ENCODE measurements at places on chromosomes 16 and 17.

- DNase-seq, result no peak
Measured at GRCh38 chr17:47291242-47291873, 32.4 kb upstream of the EFCAB13 start.

- no peak for DNase-seq
Measured at GRCh38 chr16:67392301-67393059, 818 bp downstream of the TPPP3 start.

DNA sequence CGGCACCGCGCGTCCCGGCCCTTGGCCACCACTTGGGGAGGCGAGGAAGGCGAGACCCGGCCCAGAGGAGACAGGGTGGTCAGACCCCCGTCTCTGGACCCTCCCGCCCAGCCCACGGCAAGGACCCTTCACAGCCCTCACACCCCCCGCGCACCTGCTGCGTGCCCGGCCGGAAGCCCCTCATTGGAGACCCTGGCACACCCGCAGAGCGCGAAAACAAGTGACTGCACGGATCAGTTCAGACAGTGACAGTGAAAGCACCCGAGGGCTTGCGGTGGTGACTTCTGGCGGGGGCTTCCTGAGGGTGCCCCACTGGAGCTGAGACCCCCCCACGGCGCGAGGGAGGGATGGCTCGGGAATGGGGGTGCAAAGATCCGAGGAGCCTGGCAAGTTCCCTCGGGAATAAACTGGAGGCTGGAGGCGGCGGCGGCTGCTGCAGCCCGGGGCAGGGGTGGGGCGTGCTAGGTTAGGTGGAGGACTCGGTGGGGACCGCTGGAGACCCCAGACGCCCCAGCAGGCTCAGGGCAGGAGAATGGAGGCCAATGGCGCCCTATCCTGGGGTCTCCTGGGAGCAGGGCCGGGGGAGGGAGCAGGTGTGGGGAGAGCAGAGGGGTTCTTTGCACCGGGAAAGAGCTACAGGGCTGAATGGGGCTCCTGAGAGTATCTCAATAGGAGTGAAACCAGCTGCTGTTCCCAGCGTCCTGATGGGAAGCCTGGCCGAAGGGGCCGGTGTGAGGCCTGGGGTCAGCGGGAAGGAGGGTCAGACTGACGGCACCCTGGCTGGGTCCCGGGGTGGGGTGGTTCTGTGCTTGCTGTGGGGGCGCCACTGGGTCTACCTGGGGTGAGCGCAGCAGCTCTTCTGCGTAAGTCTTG lies 824 bp upstream of the FBXL16 start:
- DNase-seq, result no peak

GRCh38 chr16:10878644-10879501 lies 1.9 kb downstream of the CIITA start:
- no peak for DNase-seq

- no peak for DNase-seq
Measured at GRCh38 chr17:68491381-68492231, 20.6 kb upstream of the PRKAR1A start.

DNA sequence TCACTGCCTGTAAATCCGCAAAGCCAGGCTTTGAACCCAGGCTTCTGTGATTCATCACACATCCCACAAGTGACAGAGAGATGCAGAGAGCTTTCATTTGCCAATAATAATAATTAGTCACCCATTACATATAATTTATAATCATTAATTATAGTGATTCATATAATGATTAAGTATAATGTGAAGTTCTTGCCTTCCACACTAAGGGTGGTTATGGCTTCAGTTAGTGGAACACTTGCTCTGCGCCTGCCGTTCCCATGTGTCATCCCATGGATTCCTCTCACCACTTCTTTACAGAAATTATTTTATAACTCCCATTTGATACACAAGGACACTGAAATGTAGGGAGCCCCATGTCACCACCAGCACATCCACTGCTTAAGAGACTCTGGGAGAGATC lies 39.8 kb upstream of the XYLT1 start:
- no peak for DNase-seq

DNA sequence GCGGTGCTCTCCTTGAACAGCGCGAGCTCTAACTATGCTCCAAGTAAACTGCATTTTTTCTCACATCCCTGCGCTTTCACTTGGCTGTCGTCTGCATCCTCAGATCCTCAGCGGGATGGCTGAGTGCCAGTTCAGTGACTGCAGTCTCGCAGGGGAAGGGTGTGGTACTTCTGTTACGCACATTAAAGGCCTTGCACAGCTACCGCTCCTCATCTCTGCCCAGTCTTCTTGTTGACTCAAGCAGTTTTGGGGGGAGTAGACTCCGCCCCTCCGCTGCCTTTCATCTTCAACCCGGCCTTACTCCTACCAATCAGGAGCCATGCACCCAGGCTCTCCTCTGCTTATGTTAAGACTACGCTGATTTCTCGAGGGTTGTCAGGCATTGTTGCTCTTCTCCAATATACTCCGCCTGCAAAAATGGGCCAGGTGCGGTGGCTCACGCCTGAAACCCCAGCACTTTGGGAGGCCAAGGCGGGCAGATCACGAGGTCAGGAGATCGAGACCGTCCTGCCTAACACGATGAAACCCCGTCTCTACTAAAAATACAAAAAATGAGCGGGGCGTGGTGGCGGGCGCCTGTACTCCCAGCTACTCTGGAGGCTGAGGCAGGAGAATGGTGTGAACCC lies 10.0 kb downstream of the ATP5PD start:
- no peak for DNase-seq

GRCh38 chr16:86668136-86668910 lies 90.0 kb downstream of the FOXL1 start:
- DNase-seq, result no peak

DNA sequence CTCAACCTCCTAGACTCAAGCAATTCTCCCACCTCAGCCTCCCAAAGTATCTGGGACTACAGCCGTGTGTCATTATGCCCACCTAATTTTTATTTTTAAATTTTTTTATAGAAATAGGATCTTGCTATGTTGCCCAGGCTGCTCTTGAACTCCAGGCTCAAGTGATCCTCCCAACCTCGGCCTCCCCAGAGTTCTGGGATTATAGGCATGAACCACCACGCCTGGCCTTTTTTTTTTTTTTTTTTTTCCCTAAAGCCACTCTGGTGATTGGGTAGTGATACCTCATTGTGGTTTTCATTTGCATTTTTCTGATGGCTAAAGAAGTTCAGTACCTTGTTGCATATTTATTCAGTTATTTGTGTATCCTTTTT lies 1.2 kb upstream of the CDR2L start:
- DNase-seq, result no peak

- DNase-seq, result no peak
Measured at GRCh38 chr17:4513113-4514032, 14.7 kb downstream of the SPNS2 start.

DNA sequence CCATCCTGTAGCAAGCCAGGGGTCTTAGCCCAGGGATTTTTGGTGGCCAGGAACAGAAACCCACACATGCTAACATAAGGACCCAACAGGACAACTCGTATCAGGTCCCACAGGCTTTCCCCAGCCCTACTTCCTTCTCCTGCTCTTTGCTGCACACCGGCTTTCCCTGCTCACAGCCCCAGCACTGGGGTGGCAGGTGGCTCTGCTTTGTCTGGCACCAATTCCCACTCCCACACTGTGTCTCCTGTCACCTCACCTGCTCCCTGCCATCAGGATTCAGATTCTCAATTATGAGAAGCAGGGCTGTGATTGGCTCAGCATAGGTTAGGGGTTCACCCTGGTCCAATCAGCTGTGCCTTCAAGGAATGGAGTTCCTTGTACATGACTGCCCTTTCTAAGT lies 94.1 kb downstream of the TMEM132E start:
- DNase-seq, result no peak

DNA sequence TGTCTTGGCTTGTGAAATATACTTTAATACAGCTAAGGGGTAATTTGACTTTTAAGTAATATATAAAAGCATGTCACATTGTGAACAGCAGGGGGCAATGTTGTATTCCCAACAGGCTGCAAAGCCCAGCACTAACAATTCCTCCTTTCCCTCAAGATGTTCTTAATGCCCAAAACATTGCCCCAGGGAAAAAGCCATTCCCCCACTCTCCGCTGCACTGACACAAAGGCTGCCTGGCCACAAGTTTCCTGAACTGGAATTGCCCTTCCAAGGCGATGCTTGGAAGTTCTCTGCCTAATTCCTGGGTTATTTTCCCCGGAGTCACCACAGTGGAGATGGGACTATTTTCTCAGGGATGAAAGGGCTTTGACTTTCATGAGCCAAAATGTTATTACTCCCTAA lies 27.2 kb downstream of the CLEC16A start:
- no peak for DNase-seq

GRCh38 chr16:24246911-24247607 lies 9.1 kb upstream of the CACNG3 start:
- DNase-seq, result no peak

GRCh38 chr17:57548421-57549410 lies 196.4 kb downstream of the CCDC182 start:
- no peak for DNase-seq

GRCh38 chr17:539766-540165 lies 174.9 kb downstream of the VPS53 start:
- no peak for DNase-seq

DNA sequence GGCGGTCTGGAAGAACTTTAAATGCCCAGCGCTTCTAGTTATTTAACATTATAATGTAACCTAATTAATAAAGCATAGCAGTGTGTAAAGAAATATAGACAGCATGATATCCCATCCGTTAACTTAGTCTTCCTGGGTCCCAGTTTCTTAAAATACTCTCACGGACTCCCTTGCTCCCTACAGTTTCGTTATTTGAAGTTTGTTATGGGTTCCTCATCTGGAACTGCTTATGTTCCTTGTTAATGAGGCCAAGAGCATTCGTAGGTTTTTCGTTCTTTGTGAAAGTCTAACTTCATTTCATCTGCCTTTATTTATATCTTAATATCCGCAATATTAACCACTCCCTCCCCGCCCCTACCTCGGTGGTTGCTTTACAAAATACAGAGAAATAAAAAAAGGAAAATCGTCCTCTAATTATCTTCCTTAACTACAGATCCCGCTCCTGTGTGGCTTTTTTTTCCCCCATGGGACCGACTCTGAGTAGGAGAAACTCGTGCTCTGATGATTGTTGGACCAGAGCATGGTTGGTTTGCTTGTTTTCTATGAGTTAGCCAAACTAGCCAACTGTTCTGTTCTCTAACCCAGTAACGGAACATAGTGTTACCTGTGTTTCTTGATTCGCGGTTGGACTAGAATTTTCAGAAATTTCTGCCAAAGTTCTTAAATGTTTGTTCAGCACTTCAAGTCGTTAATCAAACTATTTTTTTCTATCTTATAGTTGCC lies 863 bp downstream of the ADPRM start:
- DNase-seq, result no peak

GRCh38 chr17:38900978-38901656 lies 24.3 kb upstream of the LASP1NB start:
- DNase-seq, result peak; percentile 16

DNA sequence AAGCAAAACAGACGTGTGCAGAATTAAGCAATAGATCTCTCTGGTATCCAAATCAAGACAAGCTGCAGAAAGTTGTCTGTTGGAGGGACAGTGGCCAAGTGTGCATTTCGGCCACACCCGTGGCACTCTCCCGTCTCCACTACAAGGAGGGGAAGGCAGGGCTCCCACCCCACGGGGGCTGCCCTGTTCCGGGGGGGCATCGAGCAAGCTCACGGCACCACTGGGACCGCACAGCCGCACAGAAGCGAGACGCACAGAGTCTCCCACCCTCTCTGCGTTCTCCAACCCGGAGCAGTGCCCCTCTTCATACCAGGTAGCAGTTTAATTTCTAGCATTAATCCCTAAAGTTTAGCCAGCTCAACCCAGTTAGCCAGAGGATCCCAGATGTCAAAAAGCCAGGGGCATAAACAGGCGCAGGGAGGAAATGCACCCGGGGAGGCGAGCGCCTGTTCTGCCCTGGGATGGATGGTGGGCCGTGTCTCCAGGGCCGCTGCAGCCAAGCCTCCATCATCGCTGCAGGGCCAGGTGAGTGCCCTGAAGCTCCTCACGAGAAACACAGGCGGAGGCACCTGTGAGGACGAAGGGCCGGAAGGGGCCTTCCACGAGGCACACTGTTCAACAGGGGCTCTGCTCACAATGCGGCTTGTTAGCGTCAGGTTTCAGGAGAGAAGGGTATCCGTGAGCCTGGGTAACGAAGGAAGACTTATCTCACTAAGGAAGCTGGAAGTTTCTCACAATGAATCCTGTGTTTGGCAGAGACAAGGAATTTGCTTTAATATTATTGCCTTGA lies 42.1 kb upstream of the METRNL start:
- no peak for DNase-seq

DNA sequence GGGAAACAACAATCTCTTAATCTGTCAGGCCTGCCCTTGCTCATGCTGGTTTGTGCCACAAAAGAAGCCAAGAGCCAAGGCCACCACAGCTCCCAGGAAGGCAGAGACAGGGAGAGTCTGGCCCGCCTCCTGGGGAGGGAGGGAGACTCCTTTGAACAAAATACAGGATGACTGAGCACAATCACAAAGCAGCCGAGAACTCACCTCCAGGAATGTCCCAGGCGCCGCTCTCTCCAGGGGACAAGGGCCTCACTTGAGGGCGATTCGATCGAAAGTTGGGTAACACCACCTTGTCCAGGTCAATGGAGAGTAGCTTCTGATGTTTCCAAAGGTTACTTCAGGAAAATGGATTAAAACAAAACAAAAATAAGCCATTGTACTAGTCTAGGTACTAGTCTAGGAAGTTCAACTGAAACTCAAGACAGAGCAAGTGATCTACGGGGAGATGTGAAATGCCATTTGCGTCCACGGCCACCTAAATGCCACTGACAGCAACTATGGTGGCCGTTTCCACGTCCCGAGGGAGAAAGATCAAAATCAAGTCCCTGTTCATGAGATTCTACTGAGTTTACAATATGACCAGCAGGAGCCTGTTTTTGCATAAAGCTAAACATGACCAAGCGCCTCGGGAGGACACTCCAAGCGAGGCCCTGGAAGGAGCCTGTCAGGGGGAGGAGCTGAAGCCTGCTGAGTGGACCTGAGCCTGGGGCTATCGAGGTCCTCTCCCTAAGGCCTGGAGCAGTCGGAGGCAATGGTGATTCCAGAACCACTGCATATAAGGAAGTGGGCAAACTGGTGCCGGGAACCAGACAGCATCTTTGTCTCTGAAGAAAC lies 13.4 kb upstream of the SLC38A8 start:
- no peak for DNase-seq

- DNase-seq, result no peak
Measured at GRCh38 chr17:67879662-67880061, 54.4 kb downstream of the BPTF start.

DNA sequence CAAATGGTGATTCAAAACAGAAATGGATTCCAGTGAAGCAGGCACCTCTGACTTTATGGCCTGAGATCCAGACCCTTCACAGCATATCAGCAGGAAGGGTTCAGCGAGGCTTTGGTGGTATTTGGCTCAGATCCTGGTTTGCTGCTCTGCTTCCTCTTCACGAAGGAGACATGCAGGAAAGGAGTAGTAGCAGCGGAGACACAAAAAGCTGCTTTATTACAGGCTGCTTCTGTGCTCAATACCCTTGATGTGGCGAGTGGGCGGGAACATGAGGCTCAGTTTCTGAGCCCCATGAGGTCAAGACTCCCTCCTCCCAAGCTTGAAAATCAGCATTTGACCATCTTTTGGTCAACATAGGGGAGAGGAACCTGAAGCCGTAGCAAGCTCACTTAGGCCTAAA lies 213.3 kb upstream of the AXIN2 start:
- no peak for DNase-seq

Measured in amygdala (tissue), 56 donors.